Activated CD4-positive, alpha-beta T cell treated with anti-CD3 and anti-CD28 coated beads for 36 hours (primary cell): ENCODE measurements at places on chromosomes 11 and 22. TPM values are rescaled to one million over a fixed set of nuclear protein-coding genes. Genes with fewer than 3 reads are reported as not detected.

DNA sequence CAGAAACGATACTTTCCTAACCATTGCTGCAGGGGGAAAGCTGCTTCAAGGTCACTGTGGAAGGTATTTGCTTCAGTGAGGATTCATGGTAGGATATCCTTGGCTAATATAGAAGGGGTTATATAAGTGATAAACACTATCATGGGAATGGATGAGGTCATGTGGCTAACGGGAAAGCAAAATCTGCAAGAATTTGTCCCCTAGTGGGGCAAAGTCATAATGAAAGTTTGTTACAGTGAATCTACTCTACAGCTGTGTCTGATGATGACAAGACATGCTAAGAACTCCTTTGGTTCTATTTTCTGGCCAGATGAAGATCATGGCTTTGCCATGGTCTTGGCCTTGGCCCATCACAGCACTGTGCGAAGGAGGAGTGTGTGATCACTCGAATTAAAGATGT, 13.8 kb downstream of the MMP20 start:
- no peaks in the 10 kb centered on the region for H3K36me3 ChIP-seq
- peaks cover 13% of the 10 kb centered on the region for H3K4me1 ChIP-seq
- no peak for DNase-seq
- H3K4me3 ChIP-seq: no peak overlapping the region
- H3K27me3 ChIP-seq: no peaks in the 10 kb centered on the region

- H3K27me3 ChIP-seq: no peaks in the 10 kb centered on the region
- H3K4me3 ChIP-seq: no peak overlapping the region
- DNase-seq: peak; percentile 80
- H3K4me1 ChIP-seq: no peaks in the 10 kb centered on the region
These were observed 14.1 kb downstream of the RPS13 start for GRCh38 chr11:17063171-17064002.

Gene PRAME
- total RNA-seq: 0.09 TPM

DNA sequence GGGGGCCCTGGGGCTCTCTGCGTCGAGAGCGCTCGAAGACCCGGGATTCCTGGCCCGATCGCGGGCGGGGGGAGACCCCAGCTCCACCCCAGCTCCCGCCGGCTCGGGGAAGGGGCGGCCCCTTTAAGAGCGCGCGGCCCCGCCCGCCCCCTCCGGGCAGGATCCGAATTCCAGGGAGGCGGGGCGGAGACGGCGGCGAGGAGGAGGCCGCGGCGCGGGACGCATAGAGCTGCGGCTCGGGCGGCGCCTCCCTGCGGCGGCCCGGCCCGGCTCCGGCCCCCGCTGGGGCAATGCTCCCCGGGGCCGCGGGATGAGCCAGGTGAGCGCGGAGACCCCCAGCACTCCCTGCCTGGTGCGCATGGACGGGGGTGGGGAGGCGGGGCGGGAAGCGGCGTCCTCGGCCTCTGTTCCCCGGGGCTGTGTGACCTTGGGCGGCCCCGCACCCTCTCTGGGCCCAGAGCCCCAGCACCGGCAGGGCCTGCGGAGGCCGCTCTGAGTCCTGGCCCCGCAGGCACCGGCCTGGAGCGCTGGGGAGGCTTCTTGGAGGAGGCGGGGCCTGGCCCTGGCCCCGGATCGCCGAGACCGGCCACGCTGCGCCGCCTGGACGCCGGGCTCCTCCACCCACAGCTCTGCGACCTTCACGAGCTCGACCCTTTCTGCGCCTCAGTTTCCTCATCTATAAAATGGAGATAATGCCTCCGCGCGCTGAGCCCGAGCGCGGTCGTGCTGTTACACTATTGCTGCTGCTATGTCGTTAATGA, 565 bp downstream of the GAS2L1 start:
- DNase-seq: peak; percentile 66
- peaks cover 17% of the 10 kb centered on the region for H3K27me3 ChIP-seq
- no peaks in the 10 kb centered on the region for H3K36me3 ChIP-seq
- H3K27ac ChIP-seq: no peak overlapping the region
- H3K4me3 ChIP-seq: peak overlapping the region; percentile 63
- H3K4me1 ChIP-seq: peaks cover 14% of the 10 kb centered on the region

Gene CRYBA4
- total RNA-seq: not detected

DNA sequence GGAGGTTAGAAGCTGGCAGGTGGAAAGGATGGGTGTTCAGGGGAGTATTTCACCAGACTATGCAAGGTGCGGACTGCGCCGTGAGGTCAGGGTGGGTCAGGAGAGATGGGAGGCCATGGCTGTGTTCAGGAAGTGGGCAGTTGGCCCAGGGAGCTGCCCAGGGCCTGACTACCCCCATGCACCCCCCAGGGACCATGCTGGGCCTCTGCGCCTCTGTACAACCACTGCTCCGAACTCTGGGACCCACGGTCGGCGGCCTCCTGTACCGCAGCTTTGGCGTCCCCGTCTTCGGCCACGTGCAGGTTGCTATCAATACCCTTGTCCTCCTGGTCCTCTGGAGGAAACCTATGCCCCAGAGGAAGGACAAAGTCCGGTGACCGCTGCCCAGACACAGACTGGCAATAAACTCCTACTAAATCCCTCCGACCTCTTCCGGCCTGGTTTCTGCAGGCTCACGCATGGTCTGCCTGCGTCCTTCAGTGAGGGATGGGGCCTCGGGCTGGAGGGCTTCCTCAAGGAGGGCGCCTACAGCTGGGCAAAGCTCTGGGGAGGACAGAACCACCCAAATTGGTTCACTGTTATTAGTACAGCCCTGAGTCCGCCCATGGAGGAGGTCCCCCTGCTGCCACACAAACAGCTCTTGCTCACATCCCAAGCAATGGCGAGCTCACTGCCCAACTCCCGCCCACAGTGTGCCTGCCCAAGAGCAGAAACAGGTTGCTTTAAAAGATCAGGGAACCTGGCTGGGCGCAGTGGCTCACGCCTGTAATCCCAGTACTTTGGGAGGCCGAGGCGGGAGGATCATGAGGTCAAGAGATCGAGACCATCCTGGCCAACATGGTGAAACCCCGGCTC, 4.2 kb downstream of the PHLDA2 start:
- no peak for DNase-seq
- no peak overlapping the region for H3K27ac ChIP-seq
- H3K4me3 ChIP-seq: no peak overlapping the region
- peaks cover 14% of the 10 kb centered on the region for H3K4me1 ChIP-seq
- H3K27me3 ChIP-seq: peaks cover 17% of the 10 kb centered on the region

DNA sequence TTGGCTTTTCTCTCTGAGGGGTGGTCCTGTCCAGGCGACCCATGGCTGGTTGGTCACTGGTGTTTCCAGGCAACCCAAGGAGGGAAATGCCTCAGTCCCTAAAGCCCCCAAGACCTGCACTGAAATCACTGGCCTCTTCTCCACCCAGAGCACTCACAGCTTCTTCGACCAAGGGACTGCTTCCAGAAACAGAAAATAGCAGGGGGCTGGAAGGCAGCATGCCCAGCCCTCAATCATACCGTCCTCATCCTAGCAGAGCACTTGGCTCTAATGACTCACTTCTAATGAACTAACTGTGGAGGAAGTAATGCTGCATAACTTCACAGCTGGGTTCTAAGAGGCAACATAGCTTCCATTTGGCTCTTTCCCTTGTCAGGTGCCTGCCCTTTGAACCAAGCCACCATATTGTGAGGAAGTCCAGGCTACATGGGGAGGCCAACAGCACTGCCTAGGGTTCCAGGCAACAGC, 27.6 kb downstream of the DKK3 start:
- H3K27ac ChIP-seq: no peak overlapping the region
- DNase-seq: no peak
- no peaks in the 10 kb centered on the region for H3K27me3 ChIP-seq
- no peaks in the 10 kb centered on the region for H3K4me1 ChIP-seq
- H3K4me3 ChIP-seq: no peak overlapping the region

- no peak for DNase-seq
- H3K27me3 ChIP-seq: peaks cover 2% of the 10 kb centered on the region
- H3K4me1 ChIP-seq: peaks cover 17% of the 10 kb centered on the region
These were observed 5.1 kb upstream of the ETS1 start for GRCh38 chr11:128592454-128592853.
